Left kidney (tissue), 8 donors: ENCODE measurements at places on chromosomes 6 and 20. TPM values are rescaled to one million over a fixed set of nuclear protein-coding genes. Genes with fewer than 3 reads are reported as not detected.

KIFC1 gene
- polyA plus RNA-seq = 62.9 TPM

- no peak for DNase-seq
These were observed 69.5 kb upstream of the MAP3K7 start for GRCh38 chr6:90656325-90656724.

DNA sequence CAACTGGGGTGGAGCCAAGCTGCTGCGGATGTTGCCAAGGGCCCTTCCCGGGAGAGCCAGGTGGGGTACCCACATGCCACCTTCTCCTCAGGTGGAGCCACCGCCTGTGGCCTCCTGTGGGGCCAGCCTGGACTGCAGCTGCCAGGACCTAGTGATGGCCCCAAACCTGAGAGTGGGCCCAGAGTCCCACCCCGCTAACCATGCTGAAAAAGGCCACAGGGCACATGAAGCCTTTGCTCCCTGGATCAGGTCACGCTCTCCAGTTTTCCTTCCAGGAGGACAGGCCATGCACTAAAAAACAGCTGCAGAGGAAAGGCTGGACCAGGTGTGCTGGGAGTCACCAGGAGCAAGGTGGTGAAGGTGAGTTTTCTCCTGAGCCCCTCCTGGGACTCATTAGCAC, 73.9 kb upstream of the SLC22A16 start:
- DNase-seq = no peak

GRCh38 chr6:145968051-145968450, 3.9 kb upstream of the SHPRH start:
- no peak for DNase-seq
